ENCODE measurements at places on chromosomes 3 and 15. TPM values are rescaled to one million over a fixed set of nuclear protein-coding genes. Genes with fewer than 3 reads are reported as not detected.

Gene TMEM212
- polyA plus RNA-seq = not detected

Gene DUOXA2
- polyA plus RNA-seq = not detected

Gene DNAH12
- not detected for polyA plus RNA-seq

Gene UBAP1L
- polyA plus RNA-seq = 0.43 TPM

Gene CHRFAM7A
- polyA plus RNA-seq = not detected

Gene MINAR1
- 0.09 TPM for polyA plus RNA-seq

Gene TPRG1
- polyA plus RNA-seq = not detected

Gene TGM5
- polyA plus RNA-seq = not detected

Gene ALS2CL
- polyA plus RNA-seq = not detected

Gene PARP15
- 14.1 TPM for polyA plus RNA-seq

Gene YEATS2
- 2.1 TPM for polyA plus RNA-seq

Gene RAD51
- polyA plus RNA-seq = 7.5 TPM

Gene CCDC54
- polyA plus RNA-seq = 0.32 TPM

Gene C3orf85
- polyA plus RNA-seq = not detected

Gene KLHDC8B
- 1.6 TPM for polyA plus RNA-seq

Gene RETNLB
- polyA plus RNA-seq = not detected

Gene ECE2
- polyA plus RNA-seq = not detected

Gene AQP9
- polyA plus RNA-seq = not detected

Gene REC114
- polyA plus RNA-seq = not detected

Gene GOLGA6B
- not detected for polyA plus RNA-seq

Gene ADGRG7
- not detected for polyA plus RNA-seq

Gene DCBLD2
- 0.04 TPM for polyA plus RNA-seq

Gene SRGAP3
- polyA plus RNA-seq = not detected

Gene CCR8
- polyA plus RNA-seq = 1.1 TPM

Gene CCNB2
- polyA plus RNA-seq = 3.1 TPM

Gene RPL29
- polyA plus RNA-seq = 800 TPM

Gene VGLL3
- not detected for polyA plus RNA-seq

Gene FBXO40
- polyA plus RNA-seq = not detected

Gene ZNF660
- polyA plus RNA-seq = 1.9 TPM

Gene ENTPD3
- polyA plus RNA-seq = not detected

Gene PLEKHO2
- 37.1 TPM for polyA plus RNA-seq

Gene SCAANT1
- not detected for polyA plus RNA-seq

Gene FOXB1
- polyA plus RNA-seq = 0.07 TPM

Gene STXBP5L
- not detected for polyA plus RNA-seq

Gene SERPINI2
- not detected for polyA plus RNA-seq

Gene MAP2K1
- 48.9 TPM for polyA plus RNA-seq

Gene MYO5C
- polyA plus RNA-seq = not detected

Gene GOLGA6A
- not detected for polyA plus RNA-seq

Gene SEC61A1
- polyA plus RNA-seq = 195 TPM

Gene MYL3
- not detected for polyA plus RNA-seq

Gene OCA2
- not detected for polyA plus RNA-seq

Gene TMEM207
- not detected for polyA plus RNA-seq

Gene WDR76
- polyA plus RNA-seq = 8.6 TPM

Gene TM4SF18
- polyA plus RNA-seq = not detected

Gene LINGO1
- polyA plus RNA-seq = not detected

Gene TLE3
- 18.6 TPM for polyA plus RNA-seq

Gene MESP2
- polyA plus RNA-seq = not detected

Data from immature natural killer cell (primary cell).